ENCODE measurements at places on chromosomes 4 and X. TPM values are rescaled to one million over a fixed set of nuclear protein-coding genes. Genes with fewer than 3 reads are reported as not detected.

The USP17L28 gene
- not detected for total RNA-seq

The CDX4 gene
- total RNA-seq: not detected

The NAT8L gene
- total RNA-seq: 0.11 TPM

The TLR2 gene
- total RNA-seq: 15.9 TPM

The ZBTB49 gene
- total RNA-seq: 14.6 TPM

The POU3F4 gene
- not detected for total RNA-seq

The CRMP1 gene
- not detected for total RNA-seq

The EXOC1L gene
- not detected for total RNA-seq

The GIMD1 gene
- total RNA-seq: not detected

The ZCCHC13 gene
- not detected for total RNA-seq

The SULT1B1 gene
- 32.0 TPM for total RNA-seq

The IL2RG gene
- total RNA-seq: 330 TPM

The CLDN22 gene
- total RNA-seq: not detected

The HPGDS gene
- total RNA-seq: not detected

The ODAPH gene
- 0.29 TPM for total RNA-seq

The CLIC2 gene
- 0.90 TPM for total RNA-seq

The LRP2BP gene
- 0.99 TPM for total RNA-seq

The CPZ gene
- not detected for total RNA-seq

The SYP gene
- 0.35 TPM for total RNA-seq

The TMPRSS11F gene
- total RNA-seq: not detected

The ADGRG4 gene
- not detected for total RNA-seq

The COL4A5 gene
- not detected for total RNA-seq

The EMCN gene
- total RNA-seq: not detected
